ENCODE measurements at places on chromosomes 6 and 20.

DNA sequence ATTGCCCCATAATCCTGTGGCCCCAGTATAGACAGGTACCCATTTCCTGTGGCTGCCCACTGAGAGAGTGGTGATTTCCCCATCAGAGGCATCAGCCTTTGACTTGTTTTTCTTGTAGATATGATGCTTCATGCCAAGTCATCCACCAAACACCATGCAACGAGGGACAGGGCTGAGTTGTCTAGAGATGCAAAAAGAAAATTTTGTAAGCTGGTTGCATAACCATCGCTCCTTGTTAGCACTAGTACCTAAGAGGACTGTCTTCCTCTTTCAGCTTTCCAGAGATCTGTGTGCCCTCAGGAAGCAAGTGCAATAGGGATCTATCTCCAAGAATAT is 166.8 kb downstream of the BCAS1 start:
- no peak for DNase-seq

GRCh38 chr6:125987026-125987617 is 782 bp downstream of the TRMT11 start:
- DNase-seq, result no peak

GRCh38 chr6:31737315-31737990 is 1.1 kb upstream of the CLIC1 start:
- no peak for DNase-seq

DNA sequence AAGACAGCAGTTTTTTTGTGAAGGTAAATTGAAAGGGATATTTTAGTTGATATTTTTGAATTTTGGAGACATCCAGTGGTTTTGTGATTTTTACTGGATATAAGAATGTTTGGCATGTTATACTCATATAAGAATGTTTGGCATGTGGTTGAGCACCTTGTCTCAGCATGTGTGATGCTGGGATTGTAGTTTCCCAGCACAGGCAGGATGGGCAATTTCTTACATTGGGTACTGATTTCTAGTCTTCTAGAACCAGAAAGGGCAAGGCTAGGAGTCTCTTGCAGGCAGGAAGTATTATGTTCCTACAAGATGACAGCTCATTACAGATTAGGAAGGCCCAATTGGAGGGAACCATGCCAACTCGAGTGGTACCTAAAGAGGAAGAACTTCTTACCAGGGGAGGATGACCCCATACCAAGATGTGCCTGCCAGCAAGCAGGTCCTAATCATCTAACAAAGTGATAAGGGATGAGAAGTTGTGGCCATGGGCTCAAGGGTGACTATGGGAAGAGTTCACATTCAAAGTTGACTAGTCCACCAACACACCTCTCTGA is 377.8 kb downstream of the UTRN start:
- DNase-seq, result no peak

- peak; percentile 13 for DNase-seq
Observed at GRCh38 chr6:108127826-108128225, 38.0 kb upstream of the NR2E1 start.

DNA sequence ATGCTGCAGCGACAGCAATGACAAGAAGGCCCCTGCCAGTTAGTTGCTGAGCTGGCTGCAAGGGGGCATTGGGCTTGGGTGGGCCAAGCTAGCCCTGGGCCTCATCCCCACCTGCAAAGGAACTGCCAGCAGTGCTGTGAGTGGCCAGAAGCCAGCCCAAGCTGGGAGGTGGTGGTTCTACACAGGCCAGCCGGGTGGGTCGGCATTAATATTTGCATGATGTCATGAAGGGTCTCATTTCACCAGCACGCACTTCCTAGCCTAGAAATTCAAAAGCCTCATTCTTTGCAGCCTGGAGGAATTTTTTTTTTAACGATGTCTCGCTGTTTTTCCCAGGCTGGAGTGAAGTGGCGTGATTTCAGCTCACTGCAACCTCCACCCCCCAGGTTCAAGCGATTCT is 62.0 kb downstream of the IYD start:
- DNase-seq, result no peak

DNA sequence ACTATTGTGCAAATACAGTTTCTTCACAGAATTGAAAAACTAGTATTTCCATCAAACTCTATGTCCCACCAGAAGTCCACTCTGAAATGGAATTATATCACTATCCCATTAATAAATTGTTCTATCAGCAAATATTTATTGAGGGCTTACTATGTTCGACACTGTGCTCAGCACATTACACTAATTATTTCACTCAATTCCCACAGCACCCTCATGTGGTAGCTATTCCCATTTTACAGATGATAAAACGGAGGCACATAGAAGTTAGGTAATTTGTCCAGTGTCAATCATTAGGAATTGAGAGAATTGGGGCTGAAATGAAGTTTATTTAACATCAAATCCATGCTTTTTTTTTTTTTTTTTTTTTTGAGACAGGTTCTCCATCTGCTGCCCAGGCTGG is 52.5 kb downstream of the MKKS start:
- DNase-seq, result no peak

DNA sequence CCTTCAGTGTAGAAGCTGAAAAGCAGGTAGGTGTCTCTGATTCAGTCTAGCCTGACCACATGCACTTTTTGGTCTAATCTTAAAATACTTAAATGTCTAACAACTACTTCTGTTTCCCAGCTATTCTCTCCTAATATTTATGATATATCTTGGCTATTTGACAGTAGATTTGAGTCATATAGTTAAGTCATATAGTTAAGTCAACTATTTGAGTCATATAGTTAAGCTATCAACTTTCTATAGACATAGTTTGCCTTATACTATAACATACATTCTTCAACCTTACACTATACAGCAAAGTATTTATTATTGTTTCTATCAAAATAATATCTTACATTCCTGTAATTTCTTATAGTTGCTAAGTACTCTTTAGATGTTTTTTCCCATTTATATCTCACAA is 110.9 kb downstream of the GMDS start:
- DNase-seq, result no peak

DNA sequence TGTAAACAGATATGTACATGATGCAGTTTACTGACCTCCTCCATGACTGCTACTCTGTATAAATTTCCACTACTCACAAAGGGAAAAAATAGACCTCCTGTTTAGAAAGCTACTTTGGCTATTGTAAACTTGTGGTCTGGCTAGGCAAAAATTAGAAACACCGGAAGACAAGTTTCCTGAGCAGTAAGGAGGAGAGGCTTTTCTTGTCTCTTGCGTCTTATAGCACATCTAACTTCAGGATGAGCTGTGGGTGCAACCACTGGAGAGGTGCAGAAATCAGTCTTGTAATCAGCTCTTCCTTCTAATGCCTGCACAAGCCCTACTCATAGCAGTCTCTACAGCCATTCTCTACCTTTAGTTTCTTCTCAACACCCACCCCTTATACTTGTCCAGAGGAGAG is 296.5 kb upstream of the SLC35B3 start:
- no peak for DNase-seq

- no peak for DNase-seq
Observed at GRCh38 chr20:33702861-33703260, 16.7 kb upstream of the E2F1 start.

DNA sequence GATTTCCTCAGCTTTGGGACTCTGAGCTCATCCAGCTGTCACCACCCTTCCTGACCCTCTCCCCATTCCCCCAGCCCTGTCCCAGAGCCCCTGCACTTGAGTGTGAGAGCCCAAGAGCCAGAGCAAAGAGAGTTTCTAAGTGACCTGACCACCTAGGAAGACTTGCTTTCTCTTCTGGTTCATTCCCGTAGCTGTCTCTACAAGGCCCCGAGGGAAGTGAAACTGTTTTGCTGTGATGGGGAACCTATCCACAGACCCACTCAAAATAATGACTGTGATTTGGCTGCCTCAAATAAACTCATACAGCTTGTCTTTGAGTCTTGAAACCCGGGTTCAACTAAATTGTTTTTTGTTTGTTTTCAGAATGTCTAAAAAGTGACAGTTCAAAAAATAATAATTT is 74.6 kb upstream of the XRN2 start:
- DNase-seq, result no peak

DNA sequence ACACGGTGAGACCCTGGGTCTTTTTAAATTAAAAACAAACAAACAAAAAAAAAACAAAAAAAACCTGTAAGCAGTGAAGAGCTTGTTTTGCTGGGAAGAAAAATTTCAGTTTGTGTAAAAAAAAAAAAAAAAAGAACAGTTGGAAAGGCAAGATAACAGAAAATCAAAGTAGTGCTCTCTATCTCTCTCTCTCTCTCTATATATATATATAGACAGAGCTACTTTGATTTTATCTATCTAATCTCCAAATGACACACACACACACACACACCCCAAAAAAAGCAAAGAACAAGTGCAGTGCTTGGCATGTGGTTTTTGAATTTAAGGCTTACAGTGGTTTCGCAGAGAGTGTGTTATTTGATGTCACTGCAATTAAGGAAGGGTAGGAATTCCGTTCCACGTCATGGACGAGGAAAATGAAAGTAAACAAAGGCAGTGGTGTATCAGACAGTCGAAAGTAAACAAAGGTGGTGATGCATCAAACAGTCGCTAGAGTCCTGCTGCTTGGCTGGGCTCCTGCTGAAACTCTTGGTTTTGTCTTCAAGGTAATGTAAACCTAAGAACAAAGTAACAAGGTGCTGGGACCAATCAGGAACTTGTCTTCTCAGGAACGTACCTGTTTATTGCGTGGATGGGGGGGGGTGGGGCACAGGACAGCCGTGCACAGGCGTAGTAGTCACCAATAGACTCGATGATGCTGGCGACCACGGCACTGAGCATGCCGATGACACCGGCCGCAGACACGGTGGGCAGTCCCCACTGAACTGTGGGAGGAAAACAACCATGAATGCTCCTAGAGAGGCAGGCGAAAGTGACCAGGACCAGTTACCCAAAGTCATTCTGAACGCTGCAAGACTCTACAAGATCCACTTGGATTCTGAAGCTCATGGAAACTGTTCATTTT is 131.8 kb downstream of the SLC23A2 start:
- DNase-seq, result no peak

GRCh38 chr6:24721461-24722215 is 2.7 kb upstream of the C6orf62 start:
- no peak for DNase-seq

DNA sequence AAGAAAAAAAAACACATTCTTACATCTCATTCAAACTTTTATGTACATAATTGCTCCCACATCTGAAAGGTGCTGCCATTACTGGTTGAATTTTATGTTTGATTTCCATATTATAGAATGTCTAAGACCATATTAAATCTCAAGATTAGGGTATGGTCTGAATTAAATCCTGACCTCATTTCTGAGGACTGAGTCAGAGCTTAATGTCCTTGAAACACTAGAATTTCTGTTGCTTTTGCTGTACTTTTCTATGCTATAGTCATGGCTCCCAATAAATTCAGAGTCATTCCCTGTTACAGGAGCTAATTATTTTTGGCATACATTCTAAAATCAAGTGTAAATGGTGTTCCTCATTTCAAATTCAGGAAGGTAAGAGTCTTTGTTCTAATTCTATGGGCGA is 285.3 kb upstream of the MANEA start:
- no peak for DNase-seq

- no peak for DNase-seq
Observed at GRCh38 chr6:160356074-160356744, 8.0 kb downstream of the SLC22A3 start.

DNA sequence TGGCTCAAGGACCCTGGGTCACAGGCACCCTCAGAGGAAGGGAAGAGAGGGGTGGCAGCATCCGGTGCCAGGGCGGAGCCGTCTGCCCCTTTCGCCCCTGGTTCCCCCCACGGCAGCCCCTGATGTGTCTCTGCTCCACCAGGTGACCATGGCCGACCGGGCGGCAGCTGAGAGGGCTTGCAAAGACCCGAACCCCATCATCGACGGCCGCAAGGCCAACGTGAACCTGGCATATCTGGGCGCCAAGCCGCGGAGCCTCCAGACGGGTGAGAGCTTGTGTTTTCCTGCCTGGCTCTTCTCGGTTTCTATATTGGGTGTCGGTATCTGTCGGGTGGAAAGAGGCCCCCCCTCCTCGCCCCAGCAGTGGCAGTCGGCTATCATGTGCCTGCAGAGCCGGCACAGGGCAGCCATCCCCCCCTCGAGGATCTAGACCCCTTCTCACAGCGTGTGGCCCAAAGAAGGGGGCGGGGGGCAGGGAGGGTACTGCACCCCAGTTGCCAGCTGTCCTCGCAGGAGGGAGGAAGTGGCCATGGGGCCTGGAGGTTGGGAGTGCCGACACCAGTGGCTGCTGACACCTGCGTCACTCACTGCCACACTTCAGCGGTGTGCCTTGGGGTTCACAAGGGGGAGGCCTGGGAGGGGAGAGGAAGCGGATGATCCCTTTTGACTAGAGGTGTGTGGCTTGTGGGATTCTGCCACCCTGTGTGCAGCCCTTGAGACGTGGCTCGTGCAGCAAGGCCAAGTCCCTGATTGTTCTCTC is 1.5 kb downstream of the RBM38 start:
- DNase-seq, result no peak

- DNase-seq, result no peak
Observed at GRCh38 chr20:20365480-20366161, 2.3 kb upstream of the INSM1 start.

DNA sequence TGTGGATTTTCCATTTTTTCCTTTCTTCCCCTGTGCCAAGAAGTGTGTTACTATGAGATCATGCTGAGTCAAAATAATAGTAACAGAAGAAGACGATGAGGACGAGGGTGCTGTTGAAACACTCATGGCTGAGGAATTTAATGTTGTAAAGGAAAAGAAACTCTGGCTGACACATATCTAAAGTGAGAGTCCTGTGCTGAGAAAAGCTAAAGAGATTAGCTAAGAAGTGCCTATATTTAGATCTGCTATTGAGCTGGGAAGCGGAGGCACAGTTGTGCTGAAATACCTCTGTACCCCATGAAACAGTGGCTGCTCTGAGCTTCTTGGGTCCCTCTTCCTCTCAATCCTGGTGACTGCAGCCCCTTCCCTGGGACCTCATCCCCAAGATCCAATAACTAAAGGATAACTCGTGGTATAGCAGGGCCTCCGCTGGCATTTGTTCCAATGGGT is 1.1 kb upstream of the SYTL3 start:
- peak; percentile 95 for DNase-seq

DNA sequence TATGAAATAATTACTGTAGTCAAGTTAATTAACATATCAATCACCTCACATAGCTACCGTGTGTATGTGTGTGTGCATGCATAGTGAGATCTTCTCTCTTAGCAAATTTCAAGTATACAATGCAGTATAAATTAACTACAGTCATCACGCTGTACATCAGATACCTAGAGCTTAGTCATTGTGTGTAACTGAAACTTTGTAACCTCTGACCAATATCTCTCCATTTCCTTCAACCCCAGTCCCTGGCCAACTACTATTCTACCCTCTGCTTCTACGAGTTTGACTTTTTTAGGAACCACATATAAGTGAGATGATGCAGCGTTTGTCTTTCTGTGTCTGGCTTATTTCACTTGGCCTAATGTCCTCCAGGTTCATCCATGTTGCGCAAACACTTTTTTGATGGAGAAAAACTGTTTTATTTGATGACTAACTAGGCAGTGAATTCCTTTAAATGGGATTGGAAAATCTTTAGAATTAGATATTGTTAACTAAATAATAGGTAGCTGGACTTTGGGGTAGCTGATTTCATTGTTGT is 459.5 kb downstream of the DHX35 start:
- no peak for DNase-seq

DNA sequence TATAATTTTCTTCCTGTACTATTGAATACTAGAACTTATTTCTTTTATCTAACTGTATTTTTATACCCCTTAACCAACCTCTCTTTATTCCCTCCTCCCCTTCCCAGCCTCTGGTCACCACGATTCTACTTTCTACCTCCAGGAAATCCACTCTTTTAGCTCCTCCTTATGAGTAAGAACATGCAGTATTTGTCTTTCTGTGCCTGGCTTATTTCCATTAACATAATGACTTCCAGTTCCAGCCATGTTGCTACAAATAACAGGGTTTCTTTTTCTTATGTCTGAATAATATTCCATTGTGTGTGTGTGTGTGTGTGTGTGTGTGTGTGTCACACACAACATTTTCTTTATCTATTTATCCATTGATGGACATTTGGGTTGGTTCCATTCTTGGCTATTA is 152.3 kb upstream of the OLIG3 start:
- DNase-seq, result no peak

Data from RCC 7860 (cell line).